ENCODE measurements at places on chromosomes 13 and 19.

GRCh38 chr19:50000841-50001557 lies 24.2 kb downstream of the VRK3 start:
- DNase-seq: no peak

DNA sequence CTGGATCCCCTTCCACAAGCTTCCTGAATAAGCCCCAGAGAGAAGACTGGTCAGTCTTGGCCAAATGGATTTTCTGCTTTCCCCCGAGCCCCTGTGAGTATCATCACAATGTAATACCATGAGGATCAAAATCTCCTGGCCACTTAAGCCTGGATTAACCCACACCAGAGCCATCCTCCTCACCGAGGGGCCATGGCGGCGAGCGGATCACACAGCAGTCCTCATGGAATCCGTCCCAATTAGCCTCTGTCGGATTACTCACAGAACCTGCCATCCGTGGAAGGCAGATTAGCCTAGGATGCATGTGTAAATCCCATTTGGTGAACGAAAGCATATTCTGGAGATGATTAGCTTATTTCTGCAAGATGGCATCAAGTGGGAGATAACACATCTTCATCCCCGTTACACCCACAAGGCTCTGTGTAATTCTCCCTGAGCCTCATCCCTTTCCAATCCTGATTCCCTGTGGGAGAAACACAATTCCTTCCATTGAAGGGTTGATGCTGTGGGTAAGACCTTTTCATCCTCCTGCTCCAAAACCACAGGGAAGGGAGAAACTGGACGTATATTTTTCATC lies 42.5 kb downstream of the GNG7 start:
- DNase-seq: no peak

- no peak for DNase-seq
Observed at GRCh38 chr13:31987535-31988170, 43.9 kb upstream of the FRY start.

GRCh38 chr13:26074706-26075105 lies 22.9 kb upstream of the SHISA2 start:
- DNase-seq: no peak

DNA sequence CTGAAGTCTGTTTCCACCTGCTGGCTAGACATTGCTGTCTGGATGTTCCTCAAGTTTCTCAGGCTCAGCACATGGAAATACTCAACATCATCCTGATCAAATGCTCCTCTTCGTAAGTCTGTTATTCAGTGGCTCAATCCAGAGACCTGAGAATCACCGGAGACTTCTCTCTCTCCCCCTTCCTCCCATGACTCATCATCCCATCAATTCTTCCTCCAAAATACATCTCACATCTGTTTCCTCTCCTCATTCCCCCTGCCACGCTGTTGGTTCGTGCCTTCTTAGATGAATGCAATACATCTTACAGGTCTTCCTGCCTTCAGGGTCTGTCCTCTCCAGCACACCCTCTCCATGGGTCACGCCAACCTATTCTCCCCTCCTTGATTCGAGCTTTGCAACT lies 7.4 kb upstream of the RXFP2 start:
- DNase-seq: no peak

DNA sequence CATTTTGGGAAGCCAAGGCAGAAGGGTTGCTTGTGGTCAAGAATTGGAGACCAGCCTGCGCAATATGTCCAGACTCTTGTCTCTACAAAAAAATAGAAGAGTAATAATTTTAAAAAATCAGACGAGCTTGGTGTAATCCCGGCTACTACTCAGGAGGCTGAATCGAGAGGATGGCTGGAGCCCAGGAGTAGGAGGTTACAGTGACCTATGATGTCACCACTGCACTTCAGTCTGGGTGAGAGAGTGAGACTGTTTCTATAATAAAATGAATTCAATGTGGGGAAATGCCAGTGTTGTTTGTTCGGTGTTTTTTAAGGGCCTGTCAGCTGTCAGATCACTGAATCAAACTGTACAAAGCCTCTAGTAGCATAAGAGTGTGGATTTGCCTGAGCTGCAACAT lies 1.2 kb upstream of the FBXL3 start:
- no peak for DNase-seq

GRCh38 chr13:82947683-82948082 lies 934.6 kb downstream of the SLITRK1 start:
- DNase-seq: no peak

GRCh38 chr13:28640861-28641599 lies 17.9 kb upstream of the POMP start:
- DNase-seq: no peak

GRCh38 chr13:76715621-76716020 lies 170.6 kb downstream of the KCTD12 start:
- no peak for DNase-seq

- DNase-seq: no peak
Observed at GRCh38 chr13:51782026-51782710, 21.8 kb downstream of the DHRS12 start.

DNA sequence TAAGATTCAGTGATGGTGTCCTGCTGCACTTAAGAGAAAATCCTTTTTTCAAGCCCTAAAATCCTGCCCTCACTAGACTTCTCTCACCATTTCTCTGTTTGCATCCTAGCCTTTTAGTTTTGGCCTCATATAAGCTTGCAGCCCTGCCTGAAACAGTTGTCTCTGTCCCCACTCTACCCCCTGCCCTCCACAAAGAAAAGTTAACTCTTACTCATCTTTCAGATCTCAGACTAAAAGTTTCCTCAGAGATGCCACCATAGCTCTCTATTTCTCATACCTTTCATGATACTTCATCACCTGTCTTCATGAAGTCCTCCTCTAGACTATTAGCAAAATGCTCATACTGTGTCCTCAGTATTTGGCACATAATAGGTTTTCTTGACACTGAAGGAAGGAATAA lies 33.1 kb downstream of the ITM2B start:
- DNase-seq: no peak

GRCh38 chr19:10747674-10748073 lies 29.8 kb downstream of the DNM2 start:
- DNase-seq: no peak

DNA sequence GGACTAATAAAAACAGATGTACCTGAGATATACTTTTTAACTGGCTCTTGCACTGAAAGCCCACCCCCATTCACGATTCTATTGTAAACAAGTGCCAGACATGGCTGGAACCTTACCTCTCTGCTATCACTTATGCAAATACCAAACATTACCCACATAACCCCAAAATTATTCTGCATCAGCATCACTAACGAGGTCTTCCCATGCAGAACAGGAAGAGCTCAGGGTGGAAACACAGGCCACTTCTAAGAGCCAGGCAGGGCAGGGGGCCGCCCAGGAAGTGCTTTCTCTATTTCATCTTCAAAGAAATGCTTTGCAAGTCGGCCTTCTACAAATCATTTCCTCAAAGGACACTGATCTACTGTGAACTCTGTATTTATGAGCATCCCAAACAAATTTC lies 7.3 kb downstream of the IRS2 start:
- DNase-seq: no peak

DNA sequence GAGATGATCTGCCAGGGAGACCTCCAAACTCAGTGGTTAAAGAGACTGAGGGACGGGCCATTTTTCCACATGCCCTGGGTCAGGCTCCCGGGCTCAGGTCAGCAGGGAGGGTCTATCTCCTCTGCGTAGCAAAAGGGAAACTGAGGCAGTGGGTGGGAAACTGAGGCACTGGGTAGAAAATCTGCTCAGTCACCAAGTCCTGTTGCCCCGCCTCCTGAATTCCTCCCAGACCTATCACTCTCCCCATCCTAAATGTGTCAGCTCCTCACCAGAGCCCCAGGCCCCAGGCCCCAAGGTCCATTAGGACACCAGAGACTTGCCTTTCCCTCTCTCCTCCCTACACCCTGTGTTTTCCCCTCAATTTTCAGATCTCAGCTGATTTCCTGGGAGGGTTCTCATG lies 2.4 kb downstream of the CD320 start:
- no peak for DNase-seq

- DNase-seq: no peak
Observed at GRCh38 chr13:81596224-81596753, 1255.4 kb upstream of the SPRY2 start.

DNA sequence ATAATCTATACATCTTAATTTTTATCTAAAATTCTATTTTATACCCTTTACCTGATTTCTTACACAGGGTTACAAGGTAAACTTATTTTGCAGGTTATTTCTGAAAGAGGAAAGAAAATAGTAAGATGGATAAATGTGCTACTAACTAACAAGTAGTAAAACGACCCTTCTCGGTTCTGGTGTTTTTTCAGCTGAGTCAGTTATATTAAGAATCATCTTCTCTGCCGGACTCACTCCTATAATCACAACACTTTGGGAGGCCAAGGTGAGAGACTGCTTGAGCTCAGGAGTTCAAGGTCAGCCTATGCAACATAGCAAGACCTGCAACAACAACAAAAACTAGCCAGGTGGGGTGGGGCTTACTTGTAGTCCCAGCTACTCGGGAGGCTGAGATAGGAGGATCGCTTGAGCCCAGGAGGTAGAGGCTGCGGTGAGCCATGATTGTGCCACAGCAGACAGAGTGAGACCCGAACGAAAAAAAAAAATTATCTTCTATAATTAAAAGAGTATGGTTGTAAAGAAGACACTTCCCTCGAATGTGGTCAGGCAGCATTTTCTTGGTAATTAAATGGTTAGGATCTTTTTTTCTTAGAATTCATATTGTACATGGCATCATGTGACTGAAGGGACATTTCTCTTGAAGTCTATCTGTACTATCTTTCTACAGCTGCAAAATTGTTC lies 27.9 kb upstream of the RCBTB2 start:
- no peak for DNase-seq

- no peak for DNase-seq
Observed at GRCh38 chr19:17112700-17113099, 37.1 kb downstream of the MYO9B start.

GRCh38 chr19:47467914-47468313 lies 3.8 kb downstream of the SLC8A2 start:
- no peak for DNase-seq

- DNase-seq: no peak
Observed at GRCh38 chr13:74206061-74206561, 71.9 kb upstream of the KLF12 start.

DNA sequence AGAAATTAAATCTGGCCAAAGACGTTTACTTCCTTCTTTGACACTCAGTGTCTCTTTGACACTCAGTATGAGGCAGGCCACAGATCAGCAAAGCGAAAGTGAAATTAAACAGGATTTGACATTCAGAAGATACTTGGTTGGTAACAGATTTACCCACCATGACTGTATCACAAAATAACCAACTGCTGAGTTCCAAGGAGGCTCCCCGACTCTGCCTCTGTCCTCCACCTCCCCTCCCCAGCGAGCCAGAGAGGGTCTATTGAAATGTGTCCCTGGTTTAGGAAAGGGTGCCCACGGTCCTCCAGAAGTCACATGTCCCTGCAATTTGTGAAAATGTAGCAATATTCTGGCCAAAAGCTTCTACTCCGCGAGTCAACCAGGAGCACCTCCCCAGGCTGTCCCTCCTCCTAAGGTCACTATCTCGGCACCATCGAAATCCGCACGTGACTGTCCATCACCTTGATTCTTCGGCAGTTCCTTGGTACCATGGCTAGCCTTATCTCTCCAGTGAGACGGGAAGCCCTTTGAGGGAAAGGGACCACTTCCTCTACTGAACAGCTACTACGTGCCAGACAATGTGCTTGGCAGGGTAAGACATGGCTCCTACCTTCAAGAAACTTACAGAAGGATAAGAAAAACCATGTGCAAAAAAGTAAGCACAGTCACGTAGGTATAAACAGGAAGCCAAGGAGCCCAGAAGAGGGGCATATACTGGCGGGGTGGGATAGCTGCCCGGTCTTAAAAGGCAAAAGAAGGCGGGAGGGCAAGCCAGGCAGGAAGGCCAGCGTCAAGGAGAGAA lies 1.5 kb downstream of the N4BP2L1 start:
- DNase-seq: no peak

- no peak for DNase-seq
Observed at GRCh38 chr19:29800100-29800825, 11.5 kb upstream of the CCNE1 start.

DNA sequence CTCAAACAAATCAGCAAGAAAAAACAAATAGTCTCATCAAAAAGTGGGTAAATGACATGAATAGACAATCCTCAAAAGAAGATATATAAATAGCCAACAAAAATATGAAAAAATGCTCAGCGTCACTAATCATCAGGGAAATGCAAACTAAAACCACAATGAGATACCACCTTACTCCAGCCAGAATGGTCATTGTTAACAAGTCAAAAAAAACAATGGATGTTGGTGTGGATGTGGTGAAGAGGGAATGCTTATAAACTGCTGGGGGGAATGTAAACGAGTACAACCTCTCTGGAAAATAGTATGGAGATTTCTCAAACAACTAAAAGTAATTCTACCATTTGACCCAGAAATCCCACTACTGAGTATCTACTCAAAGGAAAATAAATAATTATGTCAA lies 239.2 kb upstream of the RFC3 start:
- DNase-seq: no peak

- no peak for DNase-seq
Observed at GRCh38 chr13:67238277-67238859, 8.2 kb upstream of the PCDH9 start.

GRCh38 chr13:27487776-27488175 lies 37.4 kb upstream of the MTIF3 start:
- DNase-seq: no peak

DNA sequence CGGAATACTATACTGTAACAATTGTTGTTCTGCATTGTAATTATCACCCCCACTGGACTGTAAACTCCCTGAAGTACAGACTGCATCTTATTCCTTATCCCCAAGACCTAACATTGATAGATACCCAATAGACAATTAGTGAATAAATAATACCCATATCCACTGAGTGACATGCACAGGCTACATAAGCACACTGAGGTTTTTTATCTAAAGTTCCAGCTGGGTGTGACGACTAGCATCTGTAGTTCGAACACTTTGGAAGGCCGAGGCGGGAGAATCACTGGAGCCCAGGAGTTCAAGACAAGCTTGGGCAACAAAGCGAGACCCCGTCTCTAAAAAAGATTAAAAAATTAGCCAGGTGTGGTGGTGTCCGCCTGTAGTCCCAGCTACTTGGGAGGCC lies 2.5 kb downstream of the KPNA3 start:
- no peak for DNase-seq

DNA sequence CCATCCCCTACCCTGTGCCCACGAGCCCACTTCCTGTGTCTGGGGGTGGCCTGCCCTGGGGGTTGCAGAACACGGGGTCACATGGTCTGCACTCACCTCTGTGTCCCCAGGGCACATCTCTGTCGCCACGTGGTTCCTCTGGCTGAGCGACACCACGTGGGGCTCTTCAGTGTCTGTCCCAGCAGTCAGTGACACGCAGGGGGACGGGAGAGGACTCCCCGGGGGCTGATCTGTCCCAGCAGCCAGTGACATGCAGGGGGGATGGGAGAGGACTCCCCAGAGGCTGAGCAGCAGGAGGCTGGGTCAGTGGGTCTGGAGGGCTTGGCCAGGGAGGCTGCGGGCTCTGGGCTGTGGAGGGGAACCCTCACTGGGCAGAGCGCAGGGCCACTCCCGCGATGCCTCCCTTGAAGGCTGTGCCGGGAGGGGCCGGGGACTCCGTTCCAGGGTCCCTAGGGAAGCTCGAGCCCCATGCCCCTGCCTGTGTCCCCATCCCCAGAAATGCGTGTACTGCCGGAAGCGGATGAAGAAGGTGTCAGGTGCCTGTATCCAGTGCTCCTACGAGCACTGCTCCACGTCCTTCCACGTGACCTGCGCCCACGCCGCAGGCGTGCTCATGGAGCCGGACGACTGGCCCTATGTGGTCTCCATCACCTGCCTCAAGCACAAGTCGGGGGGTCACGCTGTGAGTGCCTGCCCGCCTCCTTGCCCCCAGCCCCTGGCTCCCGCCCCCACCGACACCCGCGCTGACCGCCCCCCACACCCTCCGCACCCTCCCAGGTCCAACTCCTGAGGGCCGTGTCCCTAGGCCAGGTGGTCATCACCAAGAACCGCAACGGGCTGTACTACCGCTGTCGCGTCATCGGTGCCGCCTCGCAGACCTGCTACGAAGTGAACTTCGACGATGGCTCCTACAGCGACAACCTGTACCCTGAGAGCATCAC lies 174.8 kb downstream of the KDM4B start:
- no peak for DNase-seq

Measured in anterior cingulate cortex (tissue), 58 donors.